T-helper 2 cell (primary cell): ENCODE measurements at places on chromosomes 2 and 18.

DNA sequence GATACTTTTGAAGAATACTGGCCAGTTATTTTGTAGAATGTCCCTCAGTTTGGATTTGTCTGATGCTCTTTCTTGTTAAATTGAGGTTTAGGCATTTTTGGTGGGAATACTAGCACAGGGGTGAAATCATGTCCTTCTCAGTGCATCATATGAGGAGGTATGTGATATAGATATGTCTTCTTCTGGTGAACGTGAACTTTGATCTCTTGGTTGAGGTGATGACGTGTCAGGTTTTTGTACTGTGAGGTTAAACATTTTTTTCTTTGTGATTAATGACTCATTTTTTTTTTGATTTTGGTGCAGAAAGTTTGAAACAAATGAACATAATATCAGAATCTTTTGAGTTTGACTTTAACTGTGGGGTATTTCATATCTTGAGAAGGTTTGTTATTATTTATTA is 11.0 kb downstream of the ZNF407 start:
- DNase-seq, result no peak

GRCh38 chr2:60873381-60873780 is 8.0 kb upstream of the REL start:
- DNase-seq, result no peak

DNA sequence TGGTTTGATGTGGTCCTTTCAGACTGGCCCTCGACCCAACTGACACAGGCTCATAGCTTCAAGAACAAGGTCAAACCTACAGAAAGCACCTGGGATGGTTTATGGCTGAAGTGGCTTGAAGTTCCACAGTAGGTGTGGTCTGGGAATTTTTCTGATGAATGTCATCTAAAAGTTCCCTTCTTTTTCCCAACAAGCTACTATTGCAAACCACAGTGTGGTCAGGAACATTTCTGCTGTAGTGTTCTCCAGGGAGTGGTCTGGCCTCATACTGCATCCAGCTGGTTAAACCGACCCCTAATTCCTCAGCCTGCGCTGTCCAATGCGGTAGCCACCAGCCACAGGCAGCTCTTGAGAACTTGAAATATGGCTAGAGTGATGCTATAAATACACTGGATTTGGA is 92.7 kb downstream of the FAM124B start:
- DNase-seq, result no peak

- no peak for DNase-seq
Measured at GRCh38 chr18:55794288-55795052, 206.5 kb upstream of the TCF4 start.

- DNase-seq, result no peak
Measured at GRCh38 chr2:37627710-37628109, 43.7 kb downstream of the CDC42EP3 start.

GRCh38 chr18:45066886-45067285 is 386.2 kb downstream of the SETBP1 start:
- DNase-seq, result no peak

DNA sequence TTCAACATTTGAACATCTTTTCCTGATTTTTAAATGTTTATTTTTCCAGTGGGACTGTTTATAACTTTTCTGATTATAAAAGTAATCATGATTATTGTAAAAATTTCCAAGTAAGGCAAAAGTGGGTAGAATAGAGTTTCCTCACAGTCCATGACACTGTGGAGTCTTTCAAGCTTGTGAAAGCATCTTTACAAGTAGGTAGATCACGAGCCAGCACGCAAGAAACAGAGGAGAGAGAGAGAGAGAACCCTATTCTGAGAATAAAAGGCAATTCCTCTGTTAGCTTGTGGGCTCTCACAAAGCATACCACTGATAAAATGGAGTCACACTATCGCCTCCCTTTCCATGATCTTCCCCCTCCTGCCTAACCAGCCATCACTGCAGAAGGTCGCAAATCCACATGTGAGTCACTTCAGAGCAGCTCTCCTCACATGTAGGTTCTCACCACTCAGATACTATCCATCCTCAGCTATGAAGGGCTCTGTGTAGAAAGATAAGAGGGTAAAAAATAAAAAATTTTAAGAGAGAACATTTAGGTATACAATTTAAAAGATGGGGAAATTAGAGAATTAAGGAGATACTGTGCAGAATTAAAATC is 40.3 kb downstream of the AAK1 start:
- DNase-seq, result no peak

- DNase-seq, result peak; percentile 14
Measured at GRCh38 chr2:101473911-101474701, 806 bp downstream of the RFX8 start.

DNA sequence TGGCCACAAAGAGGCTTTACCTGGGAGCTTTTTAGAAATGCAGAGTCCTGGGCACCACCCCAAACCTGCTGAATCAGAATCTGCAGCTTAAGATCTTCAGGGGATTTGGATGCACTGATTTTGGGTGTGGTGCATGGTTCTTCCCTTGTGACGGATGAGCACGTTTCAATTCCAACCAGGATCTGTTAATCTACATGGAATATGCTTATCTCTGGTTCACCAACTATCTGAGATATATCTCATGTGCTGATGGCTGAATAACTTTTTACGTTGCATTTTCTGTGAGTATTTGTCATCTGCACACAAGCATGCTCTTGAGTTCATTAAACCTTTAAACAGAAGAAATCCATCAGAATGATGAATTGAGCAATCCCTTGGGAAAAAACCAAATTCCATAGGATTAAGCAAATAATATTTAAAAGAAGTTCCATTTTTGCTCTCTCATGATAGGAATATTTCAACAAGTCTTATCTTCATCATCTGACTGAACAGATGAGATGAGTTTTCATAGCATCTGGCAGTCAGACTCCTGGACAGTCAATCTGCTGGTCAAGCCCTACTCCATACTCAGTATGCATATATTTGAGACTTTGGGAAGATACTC is 120.6 kb downstream of the PLB1 start:
- no peak for DNase-seq

GRCh38 chr2:112173646-112174319 is 35.6 kb downstream of the FBLN7 start:
- no peak for DNase-seq

- DNase-seq, result no peak
Measured at GRCh38 chr2:112006076-112006410, 49.0 kb upstream of the TMEM87B start.

DNA sequence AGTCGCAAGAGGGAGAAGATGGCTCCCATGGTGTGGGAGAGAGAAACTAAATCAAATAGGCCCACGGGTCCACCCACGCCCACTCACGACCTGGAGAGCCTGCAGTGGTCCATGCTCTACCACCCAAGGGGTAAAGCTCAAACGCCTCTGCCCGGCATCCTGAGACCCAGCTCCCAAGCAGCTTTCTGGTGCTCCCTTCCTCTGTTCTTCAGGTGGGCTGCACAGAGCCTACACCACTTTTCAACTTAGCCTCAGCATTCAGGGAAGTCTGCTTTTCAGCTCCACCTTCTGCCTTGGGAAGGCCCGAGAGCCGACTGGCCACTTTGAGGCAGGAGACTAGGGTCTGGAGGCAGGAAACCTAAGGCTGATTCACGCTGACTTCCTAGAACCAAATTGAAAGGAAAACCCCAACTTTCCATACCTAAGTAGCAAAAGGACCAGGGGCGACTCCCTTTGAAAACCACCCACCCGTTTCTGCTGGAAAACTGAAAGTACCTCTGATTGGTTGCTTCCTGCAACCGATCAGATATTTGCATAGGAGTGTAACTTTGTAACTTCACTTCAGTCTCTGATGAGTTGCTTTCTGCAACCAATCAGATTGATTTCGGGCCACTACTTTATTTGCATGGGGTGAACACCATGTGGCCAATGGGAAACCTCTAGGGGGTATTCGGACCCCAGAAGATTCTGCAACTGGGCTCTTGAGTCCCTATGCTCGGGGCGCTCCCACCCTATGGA is 26.8 kb upstream of the SPATA3 start:
- DNase-seq, result no peak

DNA sequence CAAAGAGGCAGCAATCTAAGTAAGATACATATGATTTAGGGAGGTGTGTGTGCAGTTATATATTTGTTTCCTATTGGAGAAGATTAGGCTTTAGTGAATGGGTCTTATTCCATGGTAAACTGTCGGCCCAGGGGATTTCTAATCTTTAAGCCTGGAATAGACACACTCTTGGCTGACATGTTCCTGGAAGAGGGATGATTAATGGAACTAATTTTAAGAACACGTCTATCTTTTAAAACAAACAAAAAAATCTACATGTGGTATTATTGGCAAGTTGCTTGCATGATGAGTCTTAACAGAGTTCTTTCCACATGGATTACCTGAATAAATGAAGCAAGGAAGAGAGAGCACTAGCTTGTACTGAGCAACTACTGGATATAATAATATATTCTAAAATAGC is 114.2 kb upstream of the NT5C1B start:
- no peak for DNase-seq

- no peak for DNase-seq
Measured at GRCh38 chr2:168577885-168578284, 121.8 kb downstream of the CERS6 start.

DNA sequence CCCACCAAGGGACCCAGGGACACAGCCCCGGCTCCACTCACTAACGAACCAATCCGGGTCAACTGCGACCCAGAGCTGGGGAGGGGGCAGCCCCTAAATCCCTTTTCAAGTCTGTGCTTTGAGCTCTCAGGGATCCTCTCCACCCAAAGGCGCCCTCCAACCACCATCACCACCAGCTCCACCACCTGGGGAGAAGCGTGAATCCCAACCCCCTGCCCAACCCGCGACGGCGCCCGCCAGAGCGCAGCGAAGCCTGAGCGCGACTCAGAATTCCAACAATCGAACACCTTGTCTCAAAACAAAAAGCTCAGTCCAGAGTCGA is 497 bp downstream of the DSC3 start:
- no peak for DNase-seq

DNA sequence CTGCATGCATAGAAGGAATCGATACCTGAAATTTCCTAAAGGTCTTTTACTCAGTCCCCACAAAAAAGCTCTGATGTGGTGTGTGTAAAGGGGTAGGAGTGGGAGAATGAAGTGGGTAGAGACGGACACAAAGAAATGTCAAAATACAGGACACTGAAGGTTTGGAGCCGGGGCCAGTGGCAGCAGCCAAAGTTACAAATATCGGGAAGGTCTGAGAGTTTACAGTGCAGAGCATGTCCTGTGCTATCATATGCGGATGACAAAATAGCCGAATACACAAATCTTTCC is 89.9 kb upstream of the STON1 start:
- DNase-seq, result no peak

GRCh38 chr18:46314011-46314410 is 209.8 kb downstream of the HAUS1 start:
- no peak for DNase-seq

DNA sequence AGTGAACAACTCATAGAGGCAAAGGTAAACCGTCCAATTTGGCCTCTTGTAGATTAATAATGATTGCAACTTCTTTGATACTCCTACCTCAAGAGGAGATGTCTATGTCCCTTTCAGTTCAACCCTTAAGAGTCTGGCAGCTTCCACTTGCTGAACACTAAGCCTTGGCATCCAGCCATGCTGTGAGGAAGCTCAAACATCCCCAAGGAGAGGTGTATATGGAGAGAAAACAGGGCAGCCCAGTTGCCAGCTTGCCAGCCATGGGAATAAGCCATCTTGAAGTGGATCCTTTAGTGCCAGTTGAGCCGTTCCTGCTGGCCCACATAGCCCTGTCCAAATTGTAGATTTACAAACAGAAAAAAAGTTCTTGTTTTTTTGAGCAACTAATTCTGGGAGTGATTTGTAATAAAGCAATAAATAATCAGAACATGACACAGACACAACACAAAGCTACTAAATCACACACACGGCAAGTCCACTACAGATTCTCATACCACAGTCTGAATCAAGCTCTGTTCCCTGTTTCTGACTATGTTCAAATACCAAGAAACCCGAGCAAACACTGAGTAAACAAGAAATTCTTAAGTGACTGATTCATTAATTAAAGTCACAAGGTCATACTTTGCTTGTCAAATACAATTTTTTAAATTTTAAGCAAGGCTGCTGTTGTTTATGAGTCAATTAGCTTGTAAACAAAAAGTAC is 96.1 kb downstream of the PID1 start:
- DNase-seq, result no peak

DNA sequence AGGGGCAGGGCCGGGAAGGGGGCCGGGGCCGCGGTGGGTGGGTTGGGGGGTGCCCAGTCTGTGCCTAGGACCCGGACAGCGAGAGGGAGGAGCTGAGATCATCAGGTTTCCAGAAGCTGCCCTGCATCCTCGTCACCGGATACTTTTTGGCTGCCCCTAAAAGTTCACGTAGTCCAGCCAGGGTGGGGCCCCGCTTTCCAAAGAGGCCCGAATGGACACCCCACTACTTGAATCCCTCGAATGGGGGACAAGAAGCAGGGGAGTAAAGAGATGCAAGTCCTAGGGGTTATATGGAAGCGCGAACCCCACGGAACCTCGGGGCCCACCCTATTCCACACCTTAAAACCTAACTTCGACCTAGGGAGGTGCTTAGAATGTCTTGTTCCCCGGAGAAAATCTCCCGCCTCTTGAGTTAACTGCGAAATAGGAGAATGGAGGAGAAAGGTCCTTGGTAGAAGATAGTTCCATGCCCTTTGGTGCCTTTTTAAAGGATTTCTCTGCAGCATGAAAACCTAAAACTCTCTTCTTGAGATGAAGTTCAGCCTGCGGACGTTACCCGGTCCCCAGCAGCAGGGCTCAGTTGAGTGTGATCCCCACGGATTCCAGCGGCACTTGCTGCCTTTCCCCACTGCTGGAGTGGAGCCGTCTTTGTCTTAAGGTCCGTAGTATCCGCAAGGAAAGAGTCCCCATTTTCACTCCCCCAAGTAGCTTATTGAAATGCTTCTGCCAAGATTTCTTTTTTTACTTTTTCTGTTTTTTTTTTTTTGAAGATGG is 2.1 kb upstream of the RNF152 start:
- no peak for DNase-seq

DNA sequence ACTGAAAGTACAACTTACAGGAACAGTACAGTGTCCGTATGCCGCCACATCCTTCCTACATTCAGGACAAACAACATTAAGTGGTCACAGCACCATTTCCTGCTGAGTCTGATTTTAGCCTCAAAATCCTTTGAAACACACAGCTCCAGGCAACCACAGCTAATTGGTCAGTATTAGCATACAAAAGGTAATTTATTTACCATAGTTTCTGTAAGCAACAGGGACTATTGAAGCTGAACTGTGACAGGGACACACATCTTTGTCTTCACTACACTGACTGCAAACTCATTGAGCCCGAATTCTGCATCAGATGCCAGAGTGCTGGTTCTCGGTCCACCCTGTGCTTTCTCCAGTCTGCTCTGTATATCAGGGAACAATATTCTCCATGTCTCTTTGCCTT is 151.8 kb downstream of the ST6GAL2 start:
- DNase-seq, result no peak

GRCh38 chr2:88885679-88886416 is 194.4 kb downstream of the RPIA start:
- DNase-seq, result no peak
